ENCODE measurements at places on chromosomes 4 and X.

DNA sequence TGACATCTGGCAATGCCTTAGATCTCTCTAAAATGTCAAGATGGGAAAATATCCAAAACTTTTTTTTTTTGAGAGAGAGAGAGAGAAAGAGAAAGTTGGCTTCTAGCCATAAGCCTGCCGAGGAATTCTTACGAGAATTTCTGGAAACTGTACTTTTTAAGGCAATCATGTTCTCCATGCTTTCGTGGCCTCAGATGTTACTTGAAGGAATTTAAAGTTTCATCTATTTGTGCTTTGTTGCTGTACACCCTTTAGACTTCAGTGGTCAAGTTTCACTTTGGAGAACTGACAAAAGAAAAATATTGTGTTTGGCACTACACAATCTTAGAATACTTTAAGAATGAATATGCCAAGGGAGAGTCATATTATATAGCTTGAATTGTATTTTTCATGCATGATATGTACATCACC, 53.9 kb downstream of the FAT4 start:
- DNase-seq = no peak

GRCh38 chr4:104772849-104773248, 278.2 kb upstream of the CXXC4 start:
- DNase-seq = no peak

DNA sequence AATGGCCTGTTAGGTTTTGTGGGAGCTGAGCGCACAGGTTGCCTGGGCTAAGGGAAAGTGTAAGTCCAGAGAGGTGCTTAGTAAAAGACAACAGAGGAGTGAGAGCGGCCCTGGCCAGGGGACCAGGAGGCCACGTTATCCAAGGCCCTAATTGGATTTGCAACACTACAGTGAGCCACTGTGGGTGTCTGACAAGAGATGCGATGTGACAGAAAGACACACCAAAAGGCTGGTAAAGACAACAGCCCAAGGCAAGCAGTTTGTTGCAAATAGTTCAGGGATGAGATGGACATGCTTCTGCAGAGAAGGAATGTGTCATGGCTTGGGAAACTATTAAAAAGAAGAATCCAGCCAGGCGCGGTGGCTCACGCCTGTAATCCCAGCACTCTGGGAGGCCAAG, 162.7 kb upstream of the KIT start:
- no peak for DNase-seq

- DNase-seq = no peak
Observed at GRCh38 chrX:51257490-51257889, 75.1 kb upstream of the NUDT10 start.

- no peak for DNase-seq
Observed at GRCh38 chr4:45346816-45347435, 620.6 kb upstream of the GNPDA2 start.

- no peak for DNase-seq
Observed at GRCh38 chrX:65707151-65707550, 39.7 kb downstream of the MSN start.

- DNase-seq = no peak
Observed at GRCh38 chr4:18458465-18458864, 436.9 kb upstream of the LCORL start.

Data from spinal cord (tissue), 10 donors.